ENCODE measurements at places on chromosomes 2 and 18.

- no peak for DNase-seq
Observed at GRCh38 chr18:77059294-77059916, 73.2 kb downstream of the MBP start.

GRCh38 chr2:171149171-171149938 is 11.3 kb downstream of the TLK1 start:
- DNase-seq = no peak

- DNase-seq = no peak
Observed at GRCh38 chr2:8234757-8235374, 447.0 kb upstream of the ID2 start.

DNA sequence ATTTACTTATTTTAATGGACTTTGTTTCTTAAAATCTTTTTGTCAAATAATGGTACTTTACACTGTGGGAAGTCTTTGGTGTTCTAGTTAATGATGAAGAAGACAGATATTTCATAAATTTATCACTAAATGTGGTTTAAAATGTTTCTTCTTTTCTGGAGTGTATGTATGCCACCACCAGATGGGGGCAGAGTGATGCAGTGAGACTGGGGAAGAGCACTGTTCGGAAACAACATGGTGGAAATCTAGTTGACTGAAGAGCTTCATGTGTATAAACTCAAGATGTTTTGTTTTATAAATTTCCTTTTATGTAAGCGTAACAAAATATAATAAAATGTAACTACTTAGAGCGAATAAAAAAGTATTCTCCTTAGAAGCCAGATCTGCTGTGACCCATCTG is 195.1 kb downstream of the KCNE4 start:
- DNase-seq = no peak

- DNase-seq = no peak
Observed at GRCh38 chr18:78875016-78875777, 104.4 kb upstream of the SALL3 start.

DNA sequence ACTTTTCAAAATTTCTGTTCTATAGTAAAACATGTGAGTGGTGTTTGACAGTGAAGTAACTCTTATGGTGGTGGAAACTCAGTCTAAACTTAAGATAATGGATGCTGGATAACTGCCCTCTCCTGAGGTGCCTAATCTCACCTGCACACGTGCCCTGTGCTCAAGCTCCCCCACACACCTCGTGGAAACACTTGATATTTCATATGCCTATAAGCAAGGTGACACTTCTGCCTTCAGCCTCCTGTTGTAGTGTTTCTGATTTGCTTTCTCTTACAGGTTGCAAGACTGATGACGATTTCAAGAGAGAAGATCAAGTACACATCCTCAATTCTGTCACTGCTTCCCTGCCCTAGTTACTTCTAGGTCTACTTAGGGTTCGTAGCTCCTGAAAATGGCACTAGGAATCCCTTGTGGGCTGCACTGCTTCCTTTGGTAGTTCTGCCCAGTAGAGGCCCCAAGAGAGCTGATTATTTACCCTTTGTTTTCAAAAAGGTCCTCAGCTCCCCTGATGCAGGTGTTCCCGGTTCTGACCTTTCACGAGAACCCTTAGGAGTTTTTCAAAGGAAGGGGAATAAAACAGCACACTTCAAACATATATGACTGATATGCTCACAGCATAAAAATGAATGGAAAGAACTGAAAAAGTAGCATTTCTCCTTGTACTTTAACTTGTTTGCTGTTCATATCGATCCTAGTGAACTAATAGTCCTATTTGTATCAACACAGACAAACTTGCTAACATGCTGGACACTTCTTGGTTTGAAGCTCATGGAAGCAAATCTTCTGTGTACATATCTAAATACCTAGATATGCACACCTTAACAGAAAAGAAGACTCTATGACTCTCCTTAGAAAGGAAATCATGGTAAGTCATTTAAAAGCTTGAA is 6.7 kb downstream of the CAVIN2 start:
- no peak for DNase-seq

DNA sequence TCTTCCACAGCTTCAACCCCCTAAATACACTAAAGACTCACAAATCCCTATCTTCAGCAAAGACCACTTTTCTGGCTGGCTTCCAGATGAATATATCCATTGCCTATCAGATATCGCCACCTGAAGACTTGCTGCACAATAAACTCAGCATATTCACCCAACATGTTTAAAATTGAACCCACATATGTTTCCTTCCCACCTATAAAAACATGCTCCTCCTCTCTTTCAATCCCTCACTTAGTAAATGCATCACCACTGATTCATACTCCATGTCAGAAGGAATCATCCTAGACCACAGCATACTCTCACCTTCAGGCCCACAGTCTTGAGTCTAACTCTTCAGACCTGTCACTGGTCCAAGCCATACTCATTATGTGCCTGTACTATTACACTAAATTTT is 5.3 kb downstream of the SPC25 start:
- DNase-seq = no peak

- DNase-seq = no peak
Observed at GRCh38 chr2:182422864-182423263, 4.0 kb downstream of the PDE1A start.

DNA sequence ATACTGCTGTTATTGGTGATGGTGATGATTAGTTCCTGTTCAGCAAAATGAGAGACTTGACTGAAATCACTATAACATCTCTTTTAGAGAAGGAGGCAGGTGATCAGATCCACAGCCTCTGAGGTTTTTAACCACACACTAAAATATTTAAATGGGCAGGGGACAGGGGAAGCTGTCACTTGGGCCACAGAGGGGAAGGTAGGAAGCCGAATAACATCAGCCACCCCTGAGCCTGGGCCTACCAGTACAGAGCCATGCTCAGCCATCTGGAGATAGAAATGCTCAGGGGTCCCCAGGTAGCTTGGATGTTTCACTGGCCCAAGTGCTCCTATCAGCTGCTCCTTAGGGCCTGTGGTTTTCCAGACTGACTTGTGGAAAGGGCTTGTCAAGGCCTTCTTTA is 122.3 kb downstream of the MRO start:
- DNase-seq = no peak

GRCh38 chr2:95359031-95359430 is 43.5 kb upstream of the FAHD2A start:
- DNase-seq = no peak

- DNase-seq = no peak
Observed at GRCh38 chr2:13560322-13560721, 843.6 kb downstream of the TRIB2 start.

DNA sequence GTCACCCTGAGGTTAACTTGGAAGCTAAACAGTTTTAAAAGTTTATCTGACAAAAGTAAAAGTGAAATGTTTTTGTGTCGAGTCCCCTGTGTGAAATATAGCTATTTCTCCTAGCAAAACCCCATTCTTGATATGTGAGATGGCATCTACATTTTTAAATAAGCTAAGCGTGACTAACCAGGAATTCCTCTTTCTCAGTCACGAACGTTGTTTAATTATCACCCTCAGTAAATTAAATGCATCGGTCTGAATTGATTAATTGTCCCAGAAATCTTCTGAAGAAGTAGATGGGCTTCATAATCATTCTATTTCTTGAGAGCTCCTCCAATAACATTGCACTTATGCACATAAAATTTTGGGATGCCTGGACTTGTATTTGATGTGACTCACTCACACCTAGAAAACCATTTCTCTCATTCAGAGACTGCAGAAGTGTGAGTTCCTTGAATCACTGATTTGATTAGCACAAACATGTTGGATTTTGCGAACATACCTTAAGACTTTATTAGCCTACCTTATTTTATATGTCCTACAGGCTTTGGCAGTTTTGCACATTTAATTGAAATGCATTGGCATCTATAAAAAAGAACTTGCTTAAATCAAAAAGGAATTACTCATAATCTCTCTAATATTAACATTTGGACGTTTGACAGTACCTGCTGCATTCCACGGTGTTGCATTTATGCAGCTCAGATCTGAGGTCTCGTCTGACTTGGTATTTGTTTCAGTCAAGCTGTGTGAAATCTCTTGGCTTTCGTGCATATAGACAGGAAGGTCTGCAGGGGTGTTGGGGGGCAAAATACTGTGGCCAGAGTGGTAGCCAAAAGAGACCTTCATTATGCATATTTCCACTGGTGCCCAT is 475.2 kb downstream of the EPHA4 start:
- DNase-seq = no peak

GRCh38 chr2:105764059-105764458 is 19.3 kb downstream of the NCK2 start:
- no peak for DNase-seq

DNA sequence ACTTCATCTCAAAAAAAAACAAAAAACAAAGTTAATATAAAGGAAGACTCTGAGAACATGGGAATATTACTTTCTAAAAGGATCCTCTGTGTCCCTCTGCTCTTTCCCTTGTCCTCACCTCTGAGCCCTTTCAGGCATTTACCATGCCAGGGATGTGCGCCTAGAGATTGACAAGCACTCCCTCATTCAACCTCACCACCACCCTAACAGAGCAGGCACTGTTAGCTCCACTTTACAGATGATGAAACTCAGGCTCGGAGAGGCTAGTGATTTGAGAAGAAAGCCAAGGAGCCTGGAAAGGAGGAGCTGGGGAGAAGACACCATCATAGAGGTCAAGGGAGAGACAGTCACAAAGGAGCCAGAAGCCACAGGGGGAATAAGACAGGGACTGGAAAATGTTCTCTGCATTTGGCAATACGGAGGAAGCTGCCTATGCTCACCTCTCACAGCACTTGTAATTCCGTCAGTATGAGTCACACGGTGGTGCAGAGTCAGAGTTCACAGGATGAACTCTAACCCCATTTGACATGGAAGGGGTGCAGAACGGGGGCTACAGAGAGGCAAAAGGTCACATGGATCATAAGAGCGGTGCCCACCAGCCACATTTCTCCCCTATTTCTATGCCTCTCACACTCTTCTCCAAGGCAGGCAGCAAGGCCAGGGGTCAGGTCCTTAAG is 101.8 kb upstream of the NFU1 start:
- DNase-seq = no peak

DNA sequence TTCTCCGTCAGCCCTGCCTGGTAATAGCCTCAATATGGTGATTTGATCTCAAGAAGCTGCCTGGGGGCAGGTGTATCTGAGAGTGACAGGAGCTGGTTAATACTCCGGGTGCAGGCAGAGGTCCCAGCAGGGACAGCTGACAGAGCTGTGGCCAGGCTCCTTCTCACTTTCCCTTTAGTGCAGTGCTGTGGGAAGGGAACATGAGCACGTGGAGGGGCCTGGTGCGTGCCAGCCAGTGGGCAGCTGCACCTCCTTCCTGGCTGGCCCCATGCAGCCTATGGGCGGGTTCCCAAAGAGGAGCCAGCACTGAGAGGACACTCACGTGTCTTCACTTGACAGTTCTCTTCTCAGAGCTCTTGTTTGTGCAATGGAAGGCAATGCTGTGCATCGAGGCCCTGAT is 9.1 kb downstream of the CNNM4 start:
- DNase-seq = no peak

DNA sequence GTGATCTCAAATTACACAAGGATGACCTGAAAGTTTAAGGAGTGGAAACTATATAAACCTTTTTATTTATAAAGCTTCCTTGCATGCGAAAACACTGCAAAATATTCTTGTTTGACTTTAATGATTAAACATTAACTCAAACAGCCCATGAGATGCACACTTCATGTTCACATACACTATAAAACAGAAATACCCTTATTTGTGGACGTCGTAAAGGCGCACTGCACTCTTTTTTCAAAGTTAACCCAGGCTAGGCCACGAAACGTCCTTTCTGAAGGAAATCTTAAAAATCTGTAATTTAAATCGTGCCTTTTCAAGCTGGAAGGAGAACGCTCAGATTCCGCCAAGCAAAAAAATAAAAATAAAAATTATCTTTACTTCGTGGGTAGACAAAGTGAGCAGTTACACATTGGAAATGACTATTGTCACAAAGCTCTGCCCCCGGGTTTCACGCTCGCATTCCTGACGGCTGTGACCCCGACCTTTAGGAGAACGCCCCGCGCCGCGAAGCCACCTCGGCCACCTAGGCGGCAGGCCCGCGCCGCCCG is 728 bp downstream of the FAM168B start:
- DNase-seq = no peak

DNA sequence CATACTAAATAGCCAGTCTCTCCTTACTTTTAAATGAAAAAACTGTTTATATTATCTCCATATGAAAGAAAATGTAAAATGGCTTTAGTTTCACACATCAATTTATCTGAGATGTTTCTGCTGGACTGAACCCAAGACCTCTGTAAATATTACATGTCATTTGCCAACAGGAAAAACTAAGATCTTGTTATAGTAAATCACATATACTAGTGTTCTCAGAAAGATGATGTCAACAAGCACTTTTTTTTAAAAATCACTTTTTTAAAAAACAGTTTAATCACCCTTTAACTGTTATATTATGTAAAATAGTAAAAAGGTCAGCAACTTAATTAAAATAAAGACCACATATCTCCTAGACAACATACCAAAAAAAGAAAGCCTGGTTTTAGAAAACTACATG is 46.3 kb downstream of the PTPN2 start:
- no peak for DNase-seq

DNA sequence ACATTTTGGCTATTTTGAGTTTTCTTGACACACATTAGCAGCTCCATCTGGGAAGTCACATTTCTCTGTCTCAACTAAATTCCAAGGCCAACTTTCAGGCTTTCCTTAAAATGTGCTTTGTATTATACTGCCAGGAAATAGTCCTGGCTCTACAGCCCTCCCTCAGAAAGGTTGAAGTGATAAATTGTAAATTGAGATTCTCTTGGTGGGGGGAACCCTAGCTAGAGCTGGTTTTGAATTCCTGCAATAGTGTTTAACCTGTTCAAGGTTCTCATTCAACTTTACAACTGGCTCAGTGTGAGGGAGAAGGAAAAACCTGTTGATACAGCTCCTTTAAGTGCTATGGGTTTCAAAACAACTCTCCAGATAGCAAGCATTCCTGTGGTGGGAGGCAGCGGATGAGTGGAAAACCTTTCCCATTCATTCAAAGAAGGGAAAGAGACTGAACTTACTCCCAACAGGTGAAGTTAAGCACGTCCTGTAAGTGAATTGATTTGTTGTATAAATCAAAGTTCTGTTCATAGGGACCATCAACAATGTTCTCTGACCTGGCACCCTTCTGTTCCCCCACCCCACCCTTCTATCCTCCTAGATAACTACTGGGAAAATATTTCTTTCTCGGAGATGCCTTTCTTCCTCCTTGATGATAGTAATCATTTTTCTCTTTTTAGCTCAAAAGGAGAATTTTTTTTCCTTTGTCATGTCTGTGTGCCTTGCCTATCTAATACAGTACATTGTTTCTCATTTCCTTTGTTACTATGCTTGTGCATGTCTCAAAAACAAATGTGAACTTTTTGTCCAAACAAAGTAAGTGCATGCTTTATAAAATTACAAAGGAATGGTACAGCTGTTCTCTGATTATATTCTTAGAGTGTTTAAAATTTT is 44.2 kb upstream of the SLC39A10 start:
- no peak for DNase-seq

GRCh38 chr2:200181755-200182154 is 124.7 kb upstream of the SPATS2L start:
- DNase-seq = no peak
